Upper lobe of right lung (tissue), 1 donor: ENCODE measurements at places on chromosomes 1 and 21.
A peak's percentile ranks its signal among the peaks of the same experiment; 100 is the strongest.

GRCh38 chr1:210332719-210333398 lies 4.2 kb downstream of the HHAT start:
- no peak for DNase-seq

- DNase-seq, result no peak
Measured at GRCh38 chr1:161791904-161792655, 26.0 kb downstream of the ATF6 start.

- no peak for DNase-seq
Measured at GRCh38 chr1:23008901-23009300, 6.8 kb downstream of the TEX46 start.

DNA sequence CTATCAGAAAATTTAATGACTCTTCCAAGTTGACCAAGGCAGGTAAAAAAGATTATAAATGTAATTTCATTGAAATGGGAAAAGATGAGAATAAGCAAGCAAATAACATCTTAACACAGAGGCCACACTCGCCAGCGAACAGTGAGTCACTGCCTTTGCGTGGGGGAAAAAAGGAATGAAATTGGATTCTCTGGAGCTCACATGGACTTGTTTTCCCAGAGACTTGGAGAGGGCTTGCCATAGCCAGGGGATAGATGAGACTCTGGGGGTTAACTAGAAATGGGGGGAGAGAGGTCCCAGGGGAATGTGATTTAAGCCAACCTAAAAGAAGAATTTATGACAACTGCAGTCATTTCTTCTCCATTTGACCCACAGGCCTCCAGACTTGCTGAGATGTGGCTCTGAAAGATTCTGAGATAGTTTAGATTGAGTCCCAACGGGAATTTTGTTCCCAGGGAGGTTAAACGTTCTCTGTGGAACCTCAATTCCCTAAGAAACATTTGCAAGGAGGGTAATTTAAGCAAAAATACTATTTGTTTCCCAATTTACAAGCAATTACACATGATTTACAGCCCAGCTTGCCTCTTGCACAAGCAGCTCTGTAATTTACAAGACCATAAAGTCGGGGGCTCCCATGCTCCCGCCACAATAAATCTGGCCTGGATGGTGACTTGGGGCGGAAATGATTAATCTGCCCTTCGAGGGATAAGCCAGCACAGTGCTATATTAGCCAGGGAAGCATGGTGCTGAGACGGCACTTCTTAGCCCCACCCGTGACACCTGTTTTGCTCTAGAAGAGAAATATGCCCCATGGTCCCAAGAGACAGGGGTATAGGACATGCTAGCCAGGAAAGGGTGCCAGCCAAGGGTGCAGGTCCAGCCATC lies 68.8 kb downstream of the GRIK3 start:
- no peak for DNase-seq

DNA sequence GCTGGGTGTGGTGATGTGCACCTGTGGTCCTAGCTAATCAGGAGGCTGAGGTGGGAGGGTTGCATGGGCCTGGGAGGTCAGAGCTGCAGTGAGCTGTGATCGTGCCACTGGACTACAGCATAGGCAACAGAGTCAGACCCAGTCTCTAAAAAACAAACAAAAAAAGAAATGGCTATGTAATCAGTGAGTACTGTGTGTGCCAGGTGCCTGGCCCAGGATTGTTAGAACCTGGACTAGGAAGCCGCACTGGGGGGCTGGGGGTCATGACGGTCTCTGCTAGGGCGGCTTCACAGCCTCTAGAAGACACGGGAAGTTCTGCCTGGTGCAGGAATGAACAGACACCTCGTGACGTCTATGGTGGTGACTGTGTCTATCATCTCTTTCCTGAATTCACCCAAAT lies 8.5 kb downstream of the TMEM9 start:
- DNase-seq, result peak; percentile 21

DNA sequence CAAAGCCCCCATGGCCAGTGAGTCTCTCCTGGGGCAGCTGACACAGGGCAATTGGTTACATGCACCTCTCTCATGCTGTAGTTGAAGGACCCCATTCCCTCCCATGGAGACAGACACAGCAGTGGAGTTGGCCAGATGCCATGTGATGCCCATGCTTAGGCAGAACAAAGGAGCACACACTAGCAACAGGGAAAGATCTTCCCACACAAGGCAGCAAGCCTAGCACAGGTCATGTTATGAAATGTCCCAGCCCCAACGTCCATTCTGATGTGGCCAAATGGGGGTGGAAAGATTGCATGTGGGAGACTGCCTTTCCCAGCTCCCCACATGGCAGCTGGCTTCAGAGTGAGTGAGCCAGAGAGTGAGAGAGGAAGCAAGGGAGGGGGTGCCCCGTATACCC lies 34.5 kb downstream of the AADACL4 start:
- no peak for DNase-seq

DNA sequence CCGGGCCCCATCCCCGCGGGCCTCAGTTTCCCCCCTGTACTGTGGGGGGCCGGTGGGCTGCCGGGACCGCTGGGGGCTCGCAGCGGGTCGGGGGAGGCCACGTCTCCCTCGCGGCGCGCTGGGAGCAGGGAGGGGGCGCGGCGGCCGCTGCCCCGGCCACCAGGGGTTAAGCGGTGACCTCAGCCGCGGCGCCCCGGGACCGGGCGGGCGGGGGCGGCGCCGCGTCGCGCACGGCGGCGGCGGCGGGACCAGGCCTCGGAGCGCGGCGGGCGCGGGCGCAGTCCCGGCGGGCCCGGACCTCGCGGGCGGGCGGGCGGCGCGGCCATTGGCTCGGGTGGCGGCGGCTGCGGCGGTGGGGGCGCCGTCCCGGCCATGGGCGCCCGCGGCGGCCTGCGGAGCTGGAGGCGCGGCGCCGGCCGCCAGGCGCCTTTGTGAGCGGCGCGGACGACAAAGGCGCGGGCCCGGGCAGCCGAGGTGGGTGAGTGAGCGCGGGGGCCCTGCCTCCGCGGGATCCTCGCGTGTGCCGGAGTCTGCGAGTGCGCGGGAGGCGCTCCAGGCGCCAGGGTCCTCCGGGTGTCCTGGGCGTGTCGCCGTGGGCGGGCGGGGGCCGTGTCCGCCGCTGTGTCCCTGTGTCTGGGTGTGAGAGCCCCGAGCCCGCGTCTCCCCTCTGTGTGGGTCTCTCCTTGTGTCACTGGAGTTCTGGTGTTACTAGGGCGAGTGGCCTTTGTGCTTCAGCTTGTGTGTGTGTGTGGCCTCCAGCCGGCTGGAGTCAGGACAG lies at the start of gene ARHGEF10L:
Gene ARHGEF10L (plus strand): TSS at position 222 of the 778 bp plus-strand sequence. CDS start 40,898 bp downstream, outside the sequence.
- peak; percentile 79 for DNase-seq

- no peak for DNase-seq
Measured at GRCh38 chr1:84834419-84835064, 58.5 kb downstream of the LPAR3 start.

DNA sequence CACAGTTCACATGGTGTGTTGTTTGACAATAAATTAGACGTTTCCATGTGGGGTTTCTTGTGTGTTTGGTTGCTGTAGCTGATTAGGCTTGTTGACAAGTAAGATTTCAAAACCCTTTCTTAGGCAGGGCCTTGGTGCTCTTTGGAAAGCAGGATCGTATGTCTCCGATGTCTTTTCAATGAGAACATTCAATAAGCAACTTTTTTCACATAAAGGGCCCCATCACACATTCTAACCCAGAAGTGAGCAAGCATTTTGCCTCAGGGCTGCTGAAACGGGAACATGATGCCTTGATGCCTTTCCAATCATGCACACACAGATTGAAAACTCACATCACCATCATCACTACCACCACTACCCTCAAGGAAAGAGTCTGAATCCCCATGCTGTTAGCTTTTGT lies 33.1 kb downstream of the LPAR3 start:
- no peak for DNase-seq

- no peak for DNase-seq
Measured at GRCh38 chr1:44588551-44589210, 85.6 kb downstream of the TMEM53 start.
